Activated CD4-positive, CD25-positive, alpha-beta regulatory T cell treated with anti-CD3 and anti-CD28 coated beads, Interleukin-2, amount 50 U/mL, for 72 hours (primary cell): ENCODE measurements at places on chromosomes 2 and 18.

- DNase-seq, result no peak
Measured at GRCh38 chr18:57631697-57632096, 10.1 kb upstream of the NARS1 start.

- no peak for DNase-seq
Measured at GRCh38 chr2:1313240-1313924, 99.9 kb upstream of the TPO start.

DNA sequence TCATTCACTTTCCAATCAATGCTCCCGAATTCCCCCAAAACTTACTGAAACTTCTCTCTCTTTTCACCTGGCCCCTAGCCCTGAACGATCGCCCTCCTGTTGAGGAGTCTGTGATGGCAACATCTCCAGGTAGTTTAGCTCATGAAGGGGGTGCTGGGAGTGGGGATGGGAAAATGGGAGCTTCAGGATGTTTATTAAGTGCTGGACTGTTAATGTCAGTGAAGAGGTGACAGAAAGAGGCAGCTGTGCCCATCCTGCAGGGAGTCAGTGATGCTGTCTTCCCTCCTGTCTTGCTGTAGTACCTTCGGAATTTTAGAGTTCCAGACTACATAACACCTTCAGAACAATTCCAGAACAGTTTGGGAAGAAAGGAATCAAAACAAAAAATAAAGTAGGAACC, 308.8 kb downstream of the ALK start:
- DNase-seq, result no peak

- DNase-seq, result no peak
Measured at GRCh38 chr2:200247494-200247893, 59.0 kb upstream of the SPATS2L start.

- no peak for DNase-seq
Measured at GRCh38 chr2:19574778-19575260, 216.4 kb upstream of the OSR1 start.

DNA sequence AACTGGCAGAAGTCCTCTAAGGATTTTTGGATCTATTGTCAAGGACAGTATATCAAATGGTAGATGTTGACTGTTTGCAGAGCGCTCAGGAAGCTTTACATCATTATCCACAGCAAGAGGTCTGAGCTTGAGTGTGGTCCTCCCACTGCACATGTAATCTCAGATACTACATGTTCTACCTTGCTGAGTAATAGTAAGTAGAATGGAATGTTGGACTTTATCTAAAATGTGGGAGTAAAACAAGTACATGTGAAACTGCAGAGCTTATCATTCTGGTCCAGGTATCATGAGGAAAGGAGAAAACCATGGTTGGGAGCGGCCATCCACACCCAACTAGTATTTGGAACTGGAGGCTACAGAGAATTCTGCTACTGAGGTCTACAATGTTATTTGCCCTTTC, 19.3 kb upstream of the CD28 start:
- DNase-seq, result no peak

- no peak for DNase-seq
Measured at GRCh38 chr2:203908066-203908796, 28.3 kb upstream of the ICOS start.

GRCh38 chr18:55013685-55014084, 54.4 kb upstream of the CCDC68 start:
- no peak for DNase-seq

- no peak for DNase-seq
Measured at GRCh38 chr2:223082706-223083105, 30.7 kb downstream of the KCNE4 start.

DNA sequence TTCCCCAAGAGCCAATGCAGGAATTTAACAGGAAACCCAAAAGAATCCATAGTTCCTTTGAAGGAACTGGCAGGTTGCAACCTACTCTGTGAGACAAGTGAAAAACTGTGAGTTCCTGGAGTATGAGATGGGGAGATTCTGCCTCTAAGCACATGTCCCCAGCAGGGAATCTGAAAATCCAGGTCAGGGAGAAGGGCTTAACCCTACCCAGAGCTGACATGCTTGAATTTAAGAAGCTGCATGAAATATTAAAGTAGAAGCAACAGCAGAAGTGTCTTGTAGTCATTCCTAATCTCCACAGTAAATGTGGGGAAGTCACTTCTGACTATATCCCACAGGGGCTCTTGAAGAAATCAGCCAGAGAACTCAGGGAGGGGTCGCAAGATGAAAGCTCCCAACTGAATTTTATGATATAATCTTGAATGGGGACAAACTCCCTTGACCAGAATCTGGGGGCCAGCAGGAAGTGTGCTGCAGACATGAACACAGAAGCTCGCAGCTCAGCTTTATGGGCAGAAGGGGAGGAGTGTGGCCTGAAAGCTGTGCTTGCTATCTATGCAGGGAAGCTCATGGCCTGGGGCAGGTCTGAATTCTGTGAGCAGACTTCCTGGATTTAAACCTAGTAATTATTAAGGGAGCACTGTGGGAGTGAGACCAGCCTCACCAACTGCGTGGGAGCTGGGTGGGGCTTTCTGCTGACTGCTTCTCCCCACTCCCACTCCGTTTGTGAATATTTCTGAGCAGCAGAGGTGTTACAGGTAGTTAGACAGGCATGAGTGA, 184.1 kb upstream of the KYNU start:
- no peak for DNase-seq

- DNase-seq, result no peak
Measured at GRCh38 chr2:193806088-193806774, 1611.5 kb upstream of the TMEFF2 start.

- DNase-seq, result no peak
Measured at GRCh38 chr2:210000464-210001324, 1.7 kb upstream of the RPE start.
